ENCODE measurements at places on chromosomes 3 and 15. TPM values are rescaled to one million over a fixed set of nuclear protein-coding genes. Genes with fewer than 3 reads are reported as not detected.

DNA sequence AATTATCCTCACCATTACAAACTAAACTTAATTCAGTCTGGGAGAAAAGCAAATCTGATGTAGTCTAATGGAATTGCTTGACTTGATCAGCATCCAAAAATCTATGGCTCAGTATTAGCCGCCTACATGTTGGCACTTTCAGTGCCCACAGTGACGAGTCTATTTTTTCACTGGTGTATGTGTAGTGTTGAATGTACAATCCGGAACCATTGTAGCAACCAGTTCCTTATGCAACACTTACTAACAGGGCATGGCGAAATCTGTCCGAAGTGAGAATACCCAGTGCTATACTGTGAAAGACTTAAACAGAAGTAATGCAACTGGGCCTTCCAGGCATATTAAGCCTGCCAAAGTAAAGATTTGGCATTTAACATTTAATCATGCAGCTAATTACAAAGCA is 18.6 kb downstream of the LRRN1 start:
- DNase-seq, result no peak

DNA sequence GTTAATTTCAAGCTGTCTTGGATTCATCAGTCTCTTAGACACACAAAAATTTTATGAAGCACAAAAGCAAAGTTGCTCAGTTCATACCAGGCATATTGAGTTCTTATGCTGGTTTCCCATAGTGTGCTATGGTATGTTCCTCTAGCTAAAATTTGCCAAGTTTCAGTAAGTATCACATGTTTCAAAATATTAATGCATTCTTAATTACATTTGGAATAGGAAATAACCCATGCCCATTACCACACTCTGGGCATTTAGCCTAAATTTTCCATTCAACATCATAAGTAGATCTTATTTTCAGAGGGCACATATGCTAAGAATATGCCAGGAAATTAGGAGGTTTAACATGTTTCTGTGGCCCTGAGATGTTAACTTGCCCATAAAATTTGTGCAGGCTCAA is 289.9 kb downstream of the SHOX2 start:
- no peak for DNase-seq

GRCh38 chr3:31976302-31976701 is 4.8 kb downstream of the OSBPL10 start:
- DNase-seq, result no peak

DNA sequence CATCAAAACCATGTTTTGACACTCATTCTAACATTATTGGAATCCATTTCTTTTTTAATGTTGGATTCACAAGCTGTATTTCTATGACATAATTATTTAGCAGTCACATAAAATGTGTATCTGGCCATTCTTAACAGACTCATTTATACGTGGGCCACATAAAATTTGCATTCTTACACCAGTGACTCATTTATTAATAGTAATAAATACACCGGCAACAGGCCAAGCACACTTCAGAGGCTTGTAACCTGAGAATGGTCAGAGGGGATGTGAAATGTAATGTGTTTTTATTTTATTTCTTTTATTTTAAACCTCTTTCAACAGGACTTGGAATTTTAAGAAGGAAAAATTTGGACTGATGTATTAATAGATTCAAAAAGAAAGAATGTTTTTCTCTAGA is 384.9 kb upstream of the RARB start:
- no peak for DNase-seq

- no peak for DNase-seq
These were observed 890.9 kb upstream of the CFAP20DC start for GRCh38 chr3:59940718-59941117.

- DNase-seq, result no peak
These were observed 630 bp downstream of the KIF15 start for GRCh38 chr3:44762170-44762677.

GRCh38 chr3:119322021-119322834 is 28.0 kb downstream of the ARHGAP31 start:
- no peak for DNase-seq

- DNase-seq, result no peak
These were observed 113.5 kb upstream of the GALNT15 start for GRCh38 chr3:16060945-16061344.

Gene ATP10A
- total RNA-seq, result 163 TPM

Gene C3orf20
- total RNA-seq, result not detected

Gene UROC1
- total RNA-seq, result 0.15 TPM

Gene GOLGA8M
- 4.8 TPM for total RNA-seq

Gene FILIP1L
- total RNA-seq, result 122 TPM

Data from chondrocyte (in vitro differentiated cells).